ENCODE measurements at places on chromosomes 7 and 10. TPM values are rescaled to one million over a fixed set of nuclear protein-coding genes. Genes with fewer than 3 reads are reported as not detected.
A peak's percentile ranks its signal among the peaks of the same experiment; 100 is the strongest.

CYP3A7 gene
- total RNA-seq, result 0.26 TPM

PTF1A gene
- total RNA-seq, result not detected

SPAG6 gene
- total RNA-seq, result not detected

CCL24 gene
- not detected for total RNA-seq

NUTM2E gene
- total RNA-seq, result not detected

DNA sequence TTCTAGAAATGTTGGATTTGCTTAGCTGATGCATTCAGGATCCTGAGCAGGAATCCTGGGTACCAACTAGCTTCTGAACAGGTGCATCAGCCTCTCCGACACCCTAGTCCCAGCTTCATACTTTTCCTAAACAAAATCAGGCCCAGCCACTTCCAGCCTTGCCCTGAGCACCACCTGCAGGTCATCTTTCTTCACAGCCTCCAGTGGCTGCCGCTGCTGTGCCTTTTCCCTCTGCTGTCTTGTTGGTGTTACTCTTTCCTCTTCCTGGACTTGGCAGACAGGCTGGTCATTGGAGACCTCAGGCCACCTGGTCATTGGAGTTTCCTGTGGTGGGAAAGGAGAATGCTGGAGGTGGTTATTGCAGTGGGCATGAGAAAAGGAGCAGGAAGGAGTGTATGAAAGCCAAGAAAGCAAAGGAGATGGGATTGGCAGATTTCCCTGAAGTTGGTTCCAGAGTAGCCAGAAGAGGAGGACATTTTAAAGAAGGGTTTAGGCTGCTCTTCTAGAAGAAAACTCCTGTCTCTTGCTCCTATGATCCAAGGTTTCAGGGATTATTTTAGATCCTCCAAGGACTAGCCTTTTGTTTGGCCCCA lies 48.2 kb upstream of the NFKB2 start:
- peak; percentile 46 for DNase-seq

LRRTM3 gene
- total RNA-seq, result not detected

NSUN6 gene
- total RNA-seq, result 3.2 TPM

AGBL3 gene
- total RNA-seq, result 1.0 TPM

GRCh38 chr10:107545717-107546116 lies 381.2 kb upstream of the SORCS1 start:
- DNase-seq, result no peak

AEBP1 gene
- 5.8 TPM for total RNA-seq

GRCh38 chr7:132996581-132997242 lies 85.2 kb downstream of the CHCHD3 start:
- no peak for DNase-seq

- no peak for DNase-seq
These were observed 1.1 kb upstream of the TMEM130 start for GRCh38 chr7:98870807-98871491.

- DNase-seq, result no peak
These were observed 1.4 kb downstream of the BAIAP2L1 start for GRCh38 chr7:98399462-98399861.

- DNase-seq, result peak; percentile 60
These were observed 51.9 kb downstream of the NEURL1 start for GRCh38 chr10:103545366-103545765.

GRCh38 chr10:133464582-133465031 lies 10.9 kb downstream of the SCART1 start:
- DNase-seq, result no peak

DNA sequence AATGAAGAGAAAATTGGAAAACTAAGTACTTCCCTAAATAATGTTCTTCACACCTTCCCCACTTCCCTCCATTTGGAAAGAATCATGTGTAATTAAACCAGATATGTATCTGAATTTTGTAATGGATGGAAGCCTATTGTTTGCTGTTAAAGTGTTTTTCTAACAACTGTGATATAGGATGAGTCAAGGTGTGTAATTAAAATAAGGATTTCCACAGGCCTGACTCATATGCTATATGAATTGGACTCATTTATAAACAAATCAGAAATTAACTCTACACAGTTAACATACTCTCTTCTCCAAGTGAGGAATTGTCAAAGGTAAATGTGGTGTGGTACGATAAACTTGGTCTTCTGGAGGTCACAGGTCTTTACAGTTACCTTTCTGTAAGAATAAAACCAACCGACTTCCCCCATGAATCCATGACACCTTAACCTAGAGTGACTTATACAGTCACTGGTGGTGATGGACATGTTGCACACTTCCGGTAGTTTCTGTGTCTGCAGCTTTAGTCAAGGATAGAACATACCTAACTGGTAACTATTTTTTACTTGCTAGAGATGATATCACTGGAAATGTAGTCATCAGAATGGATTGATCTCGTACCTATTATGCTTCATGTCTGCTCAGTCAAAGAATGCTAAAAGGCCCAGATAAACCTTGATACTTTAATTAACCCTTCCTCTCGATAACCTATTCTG lies 12.8 kb downstream of the PNLIPRP3 start:
- no peak for DNase-seq

STEAP1B gene
- 0.87 TPM for total RNA-seq

GRCh38 chr7:99190359-99191009 lies 17.4 kb downstream of the KPNA7 start:
- no peak for DNase-seq

DNA sequence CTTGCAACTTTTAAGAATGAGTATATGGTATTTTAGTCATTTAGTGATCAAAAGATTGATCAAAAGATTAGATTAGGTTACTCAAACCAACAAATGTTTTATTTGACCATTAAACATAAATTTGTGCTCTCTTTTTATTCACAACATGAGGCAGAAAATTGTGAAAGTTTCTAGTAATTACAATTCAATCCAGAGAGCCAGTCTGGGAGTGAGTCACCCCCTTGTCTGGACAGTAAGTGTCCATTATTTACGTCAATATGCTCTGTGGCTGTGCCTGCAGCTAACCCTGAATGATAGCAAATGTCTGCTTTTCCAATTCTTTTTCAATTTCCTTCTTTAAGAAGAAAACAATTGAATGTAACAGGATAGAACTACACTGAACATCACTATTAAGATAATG lies 27.9 kb downstream of the GNG11 start:
- no peak for DNase-seq

DNA sequence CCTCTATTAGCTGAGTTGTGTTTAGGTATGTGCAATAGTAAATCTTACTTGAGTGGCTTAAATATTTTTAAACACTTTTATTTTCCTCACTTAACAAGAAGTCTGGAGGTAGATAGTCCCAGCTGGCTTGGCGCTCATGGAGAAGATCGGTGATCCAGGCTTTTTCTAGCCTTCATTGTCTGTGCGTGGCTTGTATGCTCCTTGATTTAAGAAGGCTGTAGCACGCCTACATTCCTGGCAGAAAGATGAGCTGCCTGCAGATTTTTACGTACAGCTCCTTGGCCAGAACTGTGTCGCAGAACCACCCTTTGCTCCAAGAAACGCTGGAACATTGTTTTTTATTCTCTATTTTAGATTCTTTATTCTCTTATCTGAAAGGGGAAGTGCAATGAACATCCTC lies 284.1 kb downstream of the KIF20B start:
- no peak for DNase-seq

- DNase-seq, result peak; percentile 2
These were observed 4.0 kb downstream of the CRYGN start for GRCh38 chr7:151435971-151436370.

DNA sequence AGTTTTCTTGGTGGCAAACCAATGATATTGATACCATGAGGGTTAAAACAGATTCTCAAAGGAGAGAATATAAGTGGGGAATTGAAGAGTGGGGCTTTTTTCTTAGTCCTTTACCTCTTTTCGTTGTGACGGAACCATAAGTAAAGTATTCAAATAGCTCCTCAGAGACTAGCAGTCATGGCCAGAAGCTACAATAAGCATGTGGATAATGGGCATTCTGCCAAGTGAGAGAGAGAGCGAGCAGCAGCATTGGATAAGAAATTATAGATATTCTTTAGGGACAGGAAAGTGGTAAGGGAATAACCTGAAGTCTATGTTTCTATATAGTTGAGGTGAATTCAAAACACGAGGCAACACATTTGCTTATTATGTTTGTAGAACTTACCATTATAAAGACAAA lies 235.1 kb downstream of the SEMA3E start:
- DNase-seq, result no peak

DNA sequence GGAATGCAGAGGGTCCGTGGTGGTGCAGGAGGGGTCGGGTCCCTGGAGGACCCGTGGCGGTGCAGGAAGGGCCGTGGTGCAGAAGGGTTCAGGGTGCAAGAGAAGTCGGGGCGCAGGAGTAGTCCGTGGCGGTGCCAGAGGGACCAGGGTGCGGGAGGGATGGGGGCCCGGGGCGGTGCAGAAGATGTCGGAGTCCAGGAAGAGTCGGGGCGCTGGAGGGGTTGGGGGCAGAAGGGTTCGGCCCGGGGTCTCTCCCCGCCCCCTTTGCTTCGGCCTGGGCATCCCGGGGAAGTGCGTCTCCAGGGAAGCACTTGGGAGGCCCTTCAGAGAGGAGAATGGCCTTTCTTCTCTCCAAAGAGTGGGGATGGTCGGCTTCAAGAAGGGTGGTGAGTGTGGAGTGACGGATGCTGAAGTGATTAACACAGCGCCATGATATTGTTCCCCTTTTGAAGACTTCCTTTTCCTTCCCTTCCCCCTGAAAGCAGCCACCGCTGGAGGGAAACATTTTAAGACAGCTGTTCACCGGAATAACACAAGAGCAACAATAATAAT lies 997 bp downstream of the WDR37 start:
- no peak for DNase-seq

ZFAND2A gene
- 12.6 TPM for total RNA-seq

UTF1 gene
- not detected for total RNA-seq

DNA sequence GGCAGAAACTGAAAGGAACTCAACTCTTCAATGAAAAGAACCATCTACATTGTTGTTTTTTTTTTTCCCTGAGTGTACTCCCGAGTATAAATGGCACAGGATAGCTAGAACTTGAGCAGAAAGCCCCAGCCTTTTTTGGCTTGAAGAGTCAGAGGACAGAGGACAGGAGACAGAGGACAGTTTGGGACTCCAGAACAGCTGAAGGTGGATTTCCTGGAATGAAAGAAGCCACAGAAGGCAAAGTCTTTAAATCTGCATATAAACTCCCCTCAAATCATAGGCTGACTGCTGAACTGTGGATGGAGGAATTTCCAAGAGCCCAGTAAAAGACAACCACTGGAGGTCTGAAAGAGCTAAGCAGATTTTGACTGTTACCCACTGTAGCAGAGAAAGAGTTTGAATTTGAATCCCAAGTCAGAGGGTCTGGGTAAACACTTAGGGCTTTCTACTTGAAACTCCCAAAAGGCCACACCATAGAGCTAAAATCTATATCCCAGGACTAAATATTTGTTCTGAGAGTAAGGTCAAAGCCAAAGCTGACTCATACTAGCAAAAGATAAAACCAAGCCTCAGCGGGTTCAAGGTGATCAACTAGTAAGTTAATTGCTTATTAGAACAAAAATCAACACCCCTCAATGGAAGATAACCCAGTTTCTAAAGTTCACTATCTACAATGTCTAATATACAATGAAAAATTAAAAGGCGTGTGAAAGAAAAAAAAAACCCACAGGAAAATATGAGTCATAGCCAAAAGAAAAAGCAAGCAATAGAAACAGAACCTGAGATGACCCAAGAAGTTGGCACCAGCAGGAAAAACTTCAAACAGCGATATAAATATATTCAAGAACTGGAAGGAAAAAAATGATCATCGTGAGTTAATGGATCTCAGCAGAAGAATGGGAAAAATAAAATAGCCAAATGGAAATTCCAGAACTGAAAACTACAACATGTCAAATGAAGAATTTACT lies 1.8 kb upstream of the OPN1SW start:
- DNase-seq, result no peak

EBLN1 gene
- not detected for total RNA-seq

DNA sequence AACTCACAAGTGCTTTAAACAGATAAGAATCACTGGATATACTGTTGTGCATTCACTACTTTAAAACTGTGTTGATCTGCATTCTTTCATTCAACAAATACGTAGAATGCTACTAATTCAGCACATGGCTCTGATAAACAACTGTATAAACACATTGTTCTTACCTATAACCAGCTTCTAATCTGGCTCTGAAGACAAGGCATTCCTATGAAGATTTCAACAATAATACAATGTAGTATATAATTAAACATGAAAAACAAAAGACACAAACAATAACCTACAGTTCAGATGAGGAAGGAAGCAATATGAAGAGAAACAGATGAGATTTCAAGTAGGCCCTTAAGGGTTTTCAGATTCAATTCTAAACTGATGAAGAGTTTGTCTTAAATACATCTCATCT lies 31.1 kb upstream of the ANLN start:
- DNase-seq, result no peak

SPACDR gene
- total RNA-seq, result not detected

SUFU gene
- 11.8 TPM for total RNA-seq

DNA sequence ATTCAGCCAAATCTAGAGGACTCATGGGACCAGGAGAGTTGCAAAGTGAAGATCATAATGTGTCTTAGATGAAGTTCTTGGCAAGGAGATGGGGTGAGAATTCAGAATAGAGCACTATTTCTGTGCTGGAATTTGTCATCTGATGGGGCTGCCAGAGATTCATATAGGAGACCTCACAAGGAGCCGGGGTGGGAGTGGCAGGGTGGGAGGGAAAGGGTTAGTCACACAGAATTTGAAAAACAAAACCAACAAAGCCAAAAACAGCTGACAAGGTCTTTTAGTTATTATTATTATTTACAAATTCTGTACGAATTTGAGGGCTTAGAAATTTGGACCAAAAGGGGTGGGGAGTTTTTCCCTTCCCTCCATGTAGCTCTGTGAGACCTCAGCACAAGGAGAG lies 1.7 kb downstream of the SLC13A1 start:
- DNase-seq, result no peak

DNA sequence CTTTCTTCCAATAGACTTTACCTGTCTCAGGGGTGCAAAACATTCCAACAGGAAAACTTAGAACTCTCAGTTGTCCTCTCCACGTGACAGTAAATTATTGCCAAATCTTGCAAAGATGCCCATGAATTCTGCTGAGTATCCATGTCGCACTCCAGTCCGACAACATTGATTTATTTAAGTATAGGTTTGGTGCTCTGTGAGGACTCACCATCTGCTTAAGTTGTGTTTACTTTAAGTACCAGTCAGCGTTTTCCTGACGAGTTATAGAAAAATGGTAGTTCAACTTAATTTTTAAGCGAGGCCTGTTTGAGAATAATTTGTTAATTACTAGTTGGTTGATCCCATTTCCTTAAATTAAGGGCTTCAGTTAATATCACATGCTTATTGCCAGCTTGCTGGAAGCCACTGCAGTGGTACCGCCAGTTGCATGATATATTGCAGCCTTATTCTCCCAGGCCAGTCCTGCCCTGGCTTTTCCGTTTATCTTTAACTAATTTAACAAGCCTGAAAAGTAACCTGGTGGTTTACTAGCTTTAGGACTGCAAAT lies 27.8 kb downstream of the CREB5 start:
- DNase-seq, result no peak

GRCh38 chr10:82618007-82618406 lies 743.0 kb downstream of the NRG3 start:
- no peak for DNase-seq

NACAD gene
- 1.5 TPM for total RNA-seq

GRCh38 chr7:45718464-45719330 lies 144.5 kb downstream of the ADCY1 start:
- DNase-seq, result no peak

Measured in gastrocnemius medialis (tissue), 4 donors.